ENCODE measurements at places on chromosomes 11 and 22. TPM values are rescaled to one million over a fixed set of nuclear protein-coding genes. Genes with fewer than 3 reads are reported as not detected.
A peak's percentile ranks its signal among the peaks of the same experiment; 100 is the strongest.

Gene C11orf42
- total RNA-seq: not detected

Gene KRTAP5-1
- total RNA-seq: not detected

Gene OR10A2
- total RNA-seq: 0.06 TPM

DNA sequence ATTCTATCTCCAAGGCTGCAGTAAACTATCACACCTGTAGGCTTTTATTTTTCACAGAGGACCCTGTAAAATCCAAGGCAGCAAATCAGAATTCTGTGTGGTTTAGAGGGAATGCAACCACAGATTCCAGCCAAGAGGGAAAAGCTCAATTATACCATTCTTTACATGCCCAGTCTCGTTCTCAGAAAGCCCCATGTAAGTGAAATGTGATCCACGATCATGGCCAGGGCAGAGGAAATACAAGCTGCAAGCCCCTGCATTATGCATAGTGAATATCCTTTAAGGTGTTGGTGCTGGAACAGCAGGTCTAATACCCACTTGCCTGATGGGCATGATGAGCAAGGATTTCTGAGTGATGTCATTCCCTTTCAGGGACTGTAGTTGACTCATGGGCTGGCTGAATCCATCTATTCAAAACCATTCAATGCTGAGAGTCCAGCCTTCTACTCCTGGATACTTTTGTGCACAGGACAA is 198.7 kb upstream of the MTMR2 start:
- DNase-seq: no peak

- no peak for DNase-seq
Observed at GRCh38 chr11:29389793-29390192, 627.0 kb downstream of the KCNA4 start.

- DNase-seq: peak; percentile 64
Observed at GRCh38 chr11:132126973-132127899, 756.8 kb downstream of the NTM start.

DNA sequence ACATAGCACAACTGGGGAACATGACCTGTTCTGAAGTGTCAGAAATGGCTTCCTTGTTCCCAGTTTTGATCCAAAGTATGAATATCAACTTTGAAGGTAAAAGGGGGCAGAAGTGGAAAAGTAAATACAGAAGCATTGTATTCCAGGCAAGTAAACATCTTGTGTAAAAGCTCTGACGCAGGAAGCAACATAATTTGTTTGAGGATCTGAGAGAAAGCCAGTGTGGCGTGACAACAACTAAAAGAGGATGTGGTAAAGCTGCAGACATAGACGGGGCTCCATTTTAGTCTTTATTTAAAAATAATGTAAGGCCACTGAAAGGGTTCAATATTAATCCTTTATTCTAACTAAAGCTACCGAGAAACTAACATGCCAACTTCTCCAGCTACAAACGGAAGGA is 310.2 kb downstream of the DLG2 start:
- no peak for DNase-seq

DNA sequence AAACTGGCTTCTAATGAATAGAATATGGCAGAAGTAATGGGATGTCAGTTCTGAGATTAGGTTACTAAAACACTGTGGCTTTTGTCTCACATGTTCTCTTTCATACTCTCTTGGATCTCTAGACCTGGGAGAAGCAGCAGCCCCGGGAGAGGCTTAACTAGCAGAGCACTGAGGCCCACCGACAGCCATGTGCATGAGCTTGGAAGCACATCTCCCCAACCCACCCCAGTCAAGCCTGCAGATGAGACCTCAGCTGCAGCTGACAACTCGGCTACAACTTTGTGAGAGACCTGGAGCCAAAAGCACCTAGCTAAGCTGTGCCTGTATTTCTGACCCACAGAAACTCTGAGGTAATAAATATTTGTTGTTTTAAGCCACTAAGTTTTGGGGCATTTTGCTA is 100.8 kb downstream of the TRIM29 start:
- DNase-seq: no peak

DNA sequence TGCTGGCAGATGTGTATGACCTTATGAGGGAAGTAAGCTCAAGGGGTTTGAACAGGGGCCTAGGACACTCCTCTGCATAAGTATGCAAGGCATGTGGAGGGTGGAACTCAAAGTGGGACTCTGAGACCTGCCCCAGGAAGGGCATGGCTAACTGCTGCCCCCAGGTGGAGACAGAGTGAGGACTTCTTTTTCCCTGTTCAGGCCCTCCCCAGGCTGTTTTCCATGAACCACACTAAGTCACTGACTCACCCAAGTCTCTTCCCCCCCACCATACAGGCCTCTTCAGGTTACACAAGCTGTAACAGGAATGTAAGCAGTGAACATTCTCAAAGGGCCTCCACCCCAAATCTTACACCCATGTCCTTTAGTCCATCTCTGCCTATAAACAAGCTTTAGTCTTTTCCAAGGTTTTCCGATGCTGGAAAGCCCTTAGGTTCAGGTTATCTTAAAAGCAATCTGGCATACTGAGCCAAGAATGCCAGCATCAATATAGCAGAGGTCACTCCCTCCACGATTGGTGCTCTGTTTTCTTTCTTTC is 13.1 kb downstream of the EEF1G start:
- peak; percentile 93 for DNase-seq

DNA sequence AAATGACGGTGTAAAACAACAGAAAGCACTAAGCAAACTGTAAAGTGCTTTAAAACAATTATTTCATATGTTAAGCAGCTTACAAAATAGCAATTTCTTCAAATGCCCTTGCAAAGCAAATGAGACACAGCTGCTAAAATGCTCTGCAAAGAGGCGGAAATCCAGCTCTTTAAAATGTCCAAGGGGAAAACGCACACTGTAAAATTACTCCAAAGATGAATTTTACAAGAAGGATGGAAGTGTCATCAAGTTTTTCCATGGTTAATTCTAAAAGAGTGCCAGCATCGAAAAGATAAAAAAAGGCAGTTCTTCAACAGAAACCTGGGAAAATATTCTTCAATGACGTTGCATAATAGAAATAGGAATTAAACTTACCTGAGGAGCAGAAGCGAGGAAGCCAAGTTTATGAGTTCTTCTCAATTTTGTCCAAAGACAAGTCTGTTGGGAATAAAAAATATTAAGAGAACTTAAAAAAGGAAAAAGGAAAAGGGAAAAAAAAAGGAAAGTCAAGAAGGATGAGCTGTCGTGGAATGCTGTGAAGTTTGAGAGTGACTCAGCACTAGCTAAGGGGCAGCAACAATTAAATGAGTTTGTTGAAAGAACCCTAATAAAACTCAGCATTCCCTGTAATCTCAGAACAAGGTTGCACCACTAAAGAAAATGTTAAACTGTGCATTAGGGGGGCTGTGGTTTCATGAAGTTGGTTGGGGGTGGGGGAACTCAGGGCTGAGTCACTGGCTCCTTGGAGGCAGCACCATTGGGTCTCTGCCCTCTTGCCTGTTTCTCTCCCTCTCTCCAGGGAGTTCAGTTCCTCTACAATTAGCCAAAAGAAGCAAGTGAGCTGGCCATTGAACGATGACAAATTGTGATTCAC is 64.2 kb upstream of the BLID start:
- no peak for DNase-seq

DNA sequence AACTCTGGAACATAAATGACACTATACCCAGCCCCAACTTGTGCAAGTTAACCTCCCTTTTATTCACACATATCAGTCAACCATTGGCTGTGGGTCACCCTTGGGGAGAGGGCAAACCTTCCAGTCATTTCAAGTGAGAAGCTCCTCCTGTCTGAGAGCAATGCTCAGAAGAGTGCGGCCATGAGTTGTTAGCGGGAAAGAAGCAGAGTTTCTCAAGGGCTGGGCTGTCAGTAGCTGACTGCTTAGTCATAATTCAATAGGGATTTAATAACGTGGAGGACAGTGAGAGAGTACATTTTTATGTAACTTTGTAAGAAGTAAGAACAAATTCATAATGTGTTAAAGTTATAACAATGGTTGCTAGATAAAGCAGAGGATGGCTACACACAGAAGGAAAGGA is 5.1 kb downstream of the PATE2 start:
- DNase-seq: no peak
